ENCODE measurements at places on chromosomes 6 and 20.

GRCh38 chr20:41412324-41413120 lies 45.9 kb upstream of the EMILIN3 start:
- DNase-seq = no peak

DNA sequence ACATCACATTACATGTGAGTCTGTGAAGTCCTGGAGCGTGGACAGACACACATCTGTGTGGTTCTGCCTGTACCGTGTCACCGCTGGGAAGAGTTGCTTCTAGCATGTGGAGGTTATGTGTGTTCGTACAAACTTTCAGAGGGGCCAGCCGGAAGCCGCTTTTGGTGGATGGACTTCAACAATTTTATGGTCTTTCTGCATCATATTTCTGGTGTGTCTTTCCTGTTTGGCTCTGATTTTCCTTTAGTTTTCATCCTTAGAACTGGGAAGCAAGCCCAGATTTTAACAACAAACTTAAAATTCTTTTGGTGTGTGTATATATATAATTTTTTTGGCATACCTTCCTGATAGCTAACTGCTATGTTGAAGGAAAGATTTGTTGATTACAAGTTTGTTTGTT lies 71.2 kb downstream of the TIAM2 start:
- no peak for DNase-seq

DNA sequence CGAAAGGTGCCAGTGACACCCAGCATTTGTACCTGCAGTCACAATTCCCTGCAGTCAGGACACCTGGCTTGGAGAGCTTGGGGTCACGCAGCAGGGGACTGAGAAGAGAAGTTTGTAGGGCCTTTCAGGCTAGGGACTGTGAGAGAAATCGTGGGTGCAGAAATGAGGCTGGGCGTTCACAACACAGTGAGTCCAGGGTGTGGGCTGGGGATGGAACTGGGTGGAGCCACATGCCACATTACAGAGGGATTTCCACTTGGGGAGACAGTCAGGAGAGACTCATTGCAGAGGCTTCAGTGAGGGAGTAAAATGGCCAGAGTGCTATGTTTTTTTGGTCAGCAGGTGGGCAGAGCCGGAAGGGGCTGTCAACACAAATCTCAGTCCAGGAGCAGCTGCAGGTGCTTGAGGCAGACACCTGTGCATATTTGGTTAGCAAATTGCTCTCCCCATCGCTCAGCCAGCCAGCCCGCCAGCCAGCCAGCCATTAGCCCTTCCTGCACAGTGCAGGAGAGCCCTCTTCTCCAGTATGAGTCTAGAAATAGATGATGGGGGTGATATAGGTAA lies 7.4 kb downstream of the ITPR3 start:
- peak; percentile 77 for DNase-seq

GRCh38 chr20:32449057-32449889 lies 91.1 kb downstream of the ASXL1 start:
- no peak for DNase-seq

GRCh38 chr20:21394551-21394950 lies 2.8 kb downstream of the NKX2-4 start:
- no peak for DNase-seq

- no peak for DNase-seq
Observed at GRCh38 chr6:140311146-140311545, 936.7 kb upstream of the CITED2 start.

- DNase-seq = no peak
Observed at GRCh38 chr20:23245553-23246181, 104.9 kb upstream of the NXT1 start.

GRCh38 chr20:23200413-23200812 lies 114.3 kb upstream of the CD93 start:
- DNase-seq = no peak

DNA sequence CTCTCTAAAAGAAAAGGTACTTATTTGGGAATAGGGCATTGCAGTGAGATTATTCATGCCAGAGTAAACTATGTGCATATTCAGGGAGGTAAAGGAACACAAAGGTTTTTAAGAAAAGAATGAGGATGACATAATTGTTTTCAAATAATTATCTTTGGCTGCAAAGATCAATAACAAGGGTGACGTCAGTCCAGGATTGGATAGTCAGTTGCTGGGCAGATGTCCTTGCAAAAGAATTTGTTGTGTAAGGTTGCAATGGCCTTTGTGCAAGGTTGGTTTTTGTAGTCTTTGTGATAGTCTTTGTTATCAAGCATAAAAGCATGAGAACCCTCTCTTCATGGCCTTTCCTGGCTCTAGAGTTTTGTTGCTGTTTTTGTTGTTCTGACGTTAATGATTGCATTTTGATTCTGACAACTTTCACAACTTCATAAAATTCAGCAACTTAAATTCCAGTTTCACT lies 17.7 kb downstream of the LOC128125822 start:
- DNase-seq = no peak

DNA sequence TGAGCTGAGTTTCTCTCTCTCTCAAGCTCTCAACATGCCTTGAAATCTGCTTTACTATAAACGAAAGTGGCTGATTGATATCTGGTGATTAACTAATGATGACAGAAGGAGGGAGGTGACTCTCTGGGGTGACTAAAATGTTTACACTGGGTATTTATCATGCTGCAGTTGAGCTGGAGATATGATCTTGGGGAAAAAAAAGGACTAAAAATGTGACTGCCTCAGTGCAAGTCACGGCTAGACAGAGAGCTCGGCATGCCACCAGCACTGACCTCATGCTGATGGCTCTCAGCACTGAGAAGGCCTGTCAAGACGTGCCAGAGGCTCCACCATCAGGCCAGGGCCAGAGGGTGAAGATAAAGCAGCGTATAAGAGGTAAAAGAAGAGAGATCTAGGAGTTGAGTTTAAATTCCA lies 103.1 kb upstream of the SPACA1 start:
- DNase-seq = no peak

GRCh38 chr6:161137839-161138542 lies 135.9 kb downstream of the AGPAT4 start:
- no peak for DNase-seq

GRCh38 chr20:32482442-32483261 lies 102.5 kb downstream of the NOL4L start:
- no peak for DNase-seq

DNA sequence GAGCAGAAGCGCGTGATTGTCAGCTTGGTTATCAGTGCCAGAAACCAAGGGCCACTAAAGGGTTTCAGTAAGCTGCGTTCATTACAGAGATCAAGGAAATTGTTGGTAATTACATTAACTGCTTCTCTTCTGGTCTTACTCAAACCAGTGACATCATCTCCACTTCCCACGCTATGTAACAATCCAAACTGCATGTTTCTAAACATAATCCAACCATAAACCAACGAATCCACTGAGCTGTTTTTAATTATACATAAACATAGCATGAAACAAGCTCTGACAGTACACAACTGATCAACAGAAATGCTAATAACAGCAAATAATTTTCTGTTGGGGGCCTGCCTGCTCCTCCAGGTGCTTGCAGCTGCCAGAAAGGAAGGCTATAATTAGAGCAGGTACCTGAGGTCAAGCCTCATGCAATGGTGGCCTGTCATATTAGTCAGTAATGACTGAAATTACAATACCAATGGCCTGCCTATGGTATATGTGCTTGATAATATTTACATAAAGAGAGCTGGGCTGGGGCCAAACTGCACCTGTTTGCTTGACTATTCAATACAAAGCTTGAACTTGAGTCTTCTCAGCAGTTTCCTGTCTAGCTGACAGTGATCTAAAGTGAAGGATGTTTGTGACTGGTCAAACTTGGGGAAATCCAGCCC lies 40.1 kb downstream of the ILRUN start:
- peak; percentile 73 for DNase-seq

Measured in NCI-H1436 (cell line).